ENCODE measurements at places on chromosomes 2 and 18.

- DNase-seq = no peak
Measured at GRCh38 chr2:135086222-135086621, 34.1 kb downstream of the RAB3GAP1 start.

GRCh38 chr2:68388358-68388757 lies 23.3 kb downstream of the PLEK start:
- no peak for DNase-seq

GRCh38 chr2:186130748-186131641 lies 355.1 kb upstream of the ZC3H15 start:
- DNase-seq = no peak

- peak; percentile 42 for DNase-seq
Measured at GRCh38 chr2:27085673-27086089, 891 bp upstream of the KHK start.

- no peak for DNase-seq
Measured at GRCh38 chr18:44792456-44793061, 111.9 kb downstream of the SETBP1 start.

GRCh38 chr2:18824325-18824790 lies 235.0 kb upstream of the NT5C1B start:
- DNase-seq = no peak

- no peak for DNase-seq
Measured at GRCh38 chr2:113230531-113230930, 48.2 kb downstream of the PAX8 start.

DNA sequence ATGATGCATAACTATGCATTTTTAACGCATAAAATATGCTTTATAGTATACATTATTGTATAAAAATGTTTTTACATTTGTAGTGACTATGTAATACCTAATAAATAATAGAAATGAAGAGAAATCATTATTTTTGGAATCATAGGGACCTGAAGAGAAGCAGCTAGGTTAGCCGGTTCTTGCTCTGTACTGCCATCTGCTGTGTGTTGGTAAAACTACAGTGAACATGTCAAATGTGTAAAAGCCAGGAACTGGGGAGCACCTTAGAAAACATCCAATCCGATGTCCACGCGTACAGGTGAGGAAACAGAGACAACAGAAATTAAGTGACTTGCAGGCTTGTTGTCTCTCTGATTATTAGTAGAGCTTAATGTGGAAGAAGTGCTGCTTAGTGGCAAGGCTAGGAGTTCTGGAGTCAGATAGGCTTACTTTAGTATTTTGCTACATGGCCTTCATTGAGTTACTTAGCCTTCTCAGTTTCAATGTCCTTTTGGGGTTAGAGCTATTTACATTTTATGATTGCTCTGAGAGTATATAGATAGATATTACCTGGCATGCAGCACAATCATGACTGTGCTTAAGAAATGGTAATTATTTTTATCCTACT lies 386.5 kb downstream of the DLGAP1 start:
- DNase-seq = peak; percentile 4

- DNase-seq = no peak
Measured at GRCh38 chr18:50558948-50559751, 737 bp upstream of the MAPK4 start.

GRCh38 chr2:161418715-161419637 lies 2.9 kb downstream of the TBR1 start:
- no peak for DNase-seq

DNA sequence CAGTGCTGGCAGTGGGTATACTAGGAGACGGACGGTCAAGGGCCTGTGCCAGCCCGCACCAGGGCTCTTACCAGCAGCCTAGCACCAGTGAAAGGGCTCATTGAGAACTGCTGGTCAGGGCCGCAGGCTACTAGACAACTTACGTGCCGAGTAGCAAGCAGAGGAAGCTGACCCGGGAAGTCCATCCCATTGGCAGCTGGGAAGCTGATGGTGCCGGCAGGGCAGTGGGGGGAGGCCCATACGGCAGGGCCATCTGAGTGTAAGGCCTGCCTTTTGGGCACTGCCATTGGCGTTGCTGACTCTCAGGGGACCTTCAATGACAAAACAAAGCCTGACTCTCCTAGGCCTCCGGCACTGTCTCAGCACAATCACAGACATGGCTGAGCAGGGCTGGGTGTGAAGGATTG lies 20.6 kb downstream of the EFR3B start:
- no peak for DNase-seq

DNA sequence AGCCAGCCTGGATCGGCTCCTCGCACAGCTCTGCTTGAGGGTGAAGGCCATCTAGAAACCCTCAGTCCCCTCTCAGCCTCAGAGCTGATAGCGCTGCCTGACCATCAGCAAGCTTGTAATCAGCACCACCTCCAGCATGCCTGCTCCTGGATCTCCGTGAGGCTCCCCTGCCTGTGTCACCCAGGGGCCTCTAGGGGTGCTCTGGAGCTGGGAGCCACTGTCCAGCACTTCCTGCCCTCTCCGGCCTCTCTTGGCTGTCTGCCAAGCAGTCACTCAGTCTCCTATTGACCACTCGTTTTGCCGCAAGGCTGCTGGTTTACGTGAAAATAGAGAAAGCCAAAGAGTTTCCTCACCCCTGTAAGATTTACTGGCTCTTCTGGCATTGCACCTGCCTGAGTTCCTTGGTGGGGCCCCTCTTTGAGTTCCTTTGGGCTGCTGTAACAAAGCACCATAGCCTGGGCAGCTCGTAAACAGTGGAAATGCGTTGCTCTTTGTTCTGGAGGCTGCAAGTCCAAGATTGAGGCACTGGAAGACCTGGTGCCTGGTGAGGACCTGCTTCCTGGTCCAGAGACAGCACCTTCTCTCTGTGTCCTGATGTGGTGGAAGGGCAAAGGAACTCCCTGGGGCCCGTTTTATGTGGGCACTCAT lies 17.9 kb downstream of the CAPN10 start:
- DNase-seq = no peak

- no peak for DNase-seq
Measured at GRCh38 chr2:239220981-239221396, 179.8 kb downstream of the HDAC4 start.

- no peak for DNase-seq
Measured at GRCh38 chr2:172086241-172087206, 1.2 kb downstream of the DLX1 start.

DNA sequence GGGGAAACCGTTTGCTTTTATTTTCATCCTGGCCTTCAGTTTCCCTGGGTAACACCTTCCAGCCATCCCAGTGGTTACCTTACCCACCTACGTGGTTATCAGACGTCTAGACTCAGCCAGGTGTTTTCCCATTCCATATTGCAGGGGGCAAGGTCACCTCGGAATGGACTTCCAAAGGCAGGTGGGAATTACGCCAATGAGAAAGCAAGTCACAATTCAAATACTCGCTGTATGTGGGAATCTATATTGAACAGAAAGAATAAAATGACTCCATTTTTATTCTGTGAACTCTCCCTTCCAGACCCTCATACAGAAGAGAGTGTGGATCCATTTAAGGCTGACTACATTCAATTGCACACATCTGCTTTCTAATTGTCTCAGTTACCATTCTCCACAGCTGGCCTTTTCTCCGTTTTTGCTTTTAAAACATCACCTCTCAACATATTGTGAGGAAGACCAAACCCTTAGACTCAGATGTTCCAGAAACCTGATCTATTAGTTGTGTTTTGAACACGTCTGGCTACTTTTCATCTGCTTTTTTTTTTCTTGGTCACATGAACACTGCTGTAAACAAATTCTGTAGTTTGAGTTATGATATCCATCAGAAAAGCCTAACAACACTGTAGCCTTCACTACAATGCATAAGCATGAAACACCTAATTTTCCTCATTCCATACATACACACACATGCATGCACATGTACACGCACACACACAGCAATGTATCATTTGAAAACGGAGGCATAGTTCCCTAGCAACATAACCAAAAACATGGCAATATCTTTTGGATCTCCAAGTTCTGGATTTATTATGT lies 59.8 kb downstream of the BCL2 start:
- no peak for DNase-seq

DNA sequence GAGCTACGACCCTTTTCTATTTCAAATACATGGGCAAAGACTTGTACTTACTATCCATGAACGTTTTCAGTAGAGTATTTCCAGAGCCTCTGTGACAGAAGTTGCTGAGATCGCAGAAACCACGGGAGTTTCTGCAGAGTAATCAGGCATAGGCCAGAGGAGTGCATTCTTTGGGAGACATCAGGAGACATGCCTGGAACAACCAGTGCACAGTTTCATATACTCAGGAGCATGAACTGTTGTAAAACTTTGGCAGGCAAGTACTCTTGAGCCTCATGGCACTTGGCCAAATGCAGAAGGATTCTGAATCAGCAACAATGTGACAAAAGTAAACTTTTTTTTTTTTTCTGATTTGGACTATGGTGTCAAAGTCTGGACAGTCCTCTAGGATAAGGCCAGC lies 307.1 kb downstream of the GRB14 start:
- no peak for DNase-seq

DNA sequence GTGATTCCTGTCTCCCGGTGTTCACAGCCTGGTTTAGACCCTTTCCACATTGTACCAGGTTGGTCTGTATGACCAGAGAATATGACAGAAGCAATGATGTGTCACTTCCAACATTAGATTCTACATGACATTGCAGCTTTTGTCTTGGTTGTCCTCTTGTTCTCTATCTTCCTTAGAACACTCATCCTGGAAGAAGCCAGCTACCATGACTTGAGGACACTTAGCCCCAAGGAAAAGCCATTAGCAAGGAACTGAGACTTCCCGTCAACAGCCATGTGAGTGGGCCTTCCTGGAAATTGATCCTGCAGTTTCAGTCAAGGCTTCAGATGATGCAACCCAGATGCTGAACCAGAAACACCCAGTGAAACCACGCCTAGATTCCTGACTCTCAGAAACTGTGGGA lies 143.3 kb downstream of the MREG start:
- peak; percentile 77 for DNase-seq

- DNase-seq = no peak
Measured at GRCh38 chr2:80008596-80008995, 296.0 kb downstream of the LRRTM1 start.

- no peak for DNase-seq
Measured at GRCh38 chr2:30487603-30488002, 40.6 kb downstream of the LCLAT1 start.

DNA sequence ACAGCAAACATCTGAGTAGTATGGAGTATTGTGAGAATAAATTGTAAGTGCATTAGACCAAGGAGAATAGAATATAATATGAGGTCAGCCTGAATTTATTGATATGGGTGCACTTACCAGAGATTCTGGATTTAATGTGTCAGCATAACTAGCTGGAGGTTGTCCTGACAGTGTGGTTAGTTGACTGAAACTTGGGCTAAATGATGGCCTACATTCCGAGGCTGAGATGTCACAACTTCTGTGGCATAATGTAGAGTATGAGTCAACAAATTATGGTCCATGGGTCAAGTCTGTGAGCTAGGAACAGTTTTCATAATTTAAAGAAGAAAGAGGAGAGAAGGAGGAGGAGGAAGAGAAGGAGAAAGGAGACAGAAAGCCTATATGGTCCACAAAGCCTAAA lies 127.6 kb downstream of the QPCT start:
- DNase-seq = no peak

- DNase-seq = no peak
Measured at GRCh38 chr18:36623681-36624190, 205.1 kb downstream of the TPGS2 start.

GRCh38 chr2:156465573-156465972 lies 29.4 kb downstream of the GPD2 start:
- no peak for DNase-seq

- peak; percentile 4 for DNase-seq
Measured at GRCh38 chr2:43605079-43605655, 9.3 kb upstream of the THADA start.

DNA sequence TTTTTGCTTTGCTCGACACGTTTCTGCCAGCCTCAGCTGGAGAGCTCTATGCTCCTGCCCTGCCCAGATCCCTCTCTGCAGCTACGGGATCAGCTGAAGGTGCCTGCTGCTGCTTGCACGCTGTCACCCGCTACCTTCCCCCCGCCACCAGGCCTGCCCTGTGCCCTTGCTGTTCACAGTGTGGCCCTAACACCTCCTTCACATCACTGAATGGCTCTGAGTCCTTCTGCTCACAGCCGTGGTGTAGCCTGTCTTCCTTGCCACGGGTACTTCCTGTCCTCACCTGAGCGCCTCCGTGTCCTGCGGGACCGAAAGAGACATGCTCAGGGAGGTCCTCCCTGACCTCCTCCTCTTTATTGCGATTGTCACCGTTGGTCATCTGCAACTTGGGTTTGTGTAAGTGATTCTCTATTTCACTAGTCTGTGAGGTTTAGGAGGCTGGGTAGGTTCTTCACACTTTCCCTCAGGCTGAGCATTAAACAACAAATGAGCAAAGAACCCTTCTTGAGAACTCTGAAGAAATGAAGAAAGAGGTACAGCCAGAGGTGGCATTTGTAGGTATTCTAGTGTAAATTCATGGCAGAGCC lies 127.5 kb downstream of the NCK2 start:
- no peak for DNase-seq

DNA sequence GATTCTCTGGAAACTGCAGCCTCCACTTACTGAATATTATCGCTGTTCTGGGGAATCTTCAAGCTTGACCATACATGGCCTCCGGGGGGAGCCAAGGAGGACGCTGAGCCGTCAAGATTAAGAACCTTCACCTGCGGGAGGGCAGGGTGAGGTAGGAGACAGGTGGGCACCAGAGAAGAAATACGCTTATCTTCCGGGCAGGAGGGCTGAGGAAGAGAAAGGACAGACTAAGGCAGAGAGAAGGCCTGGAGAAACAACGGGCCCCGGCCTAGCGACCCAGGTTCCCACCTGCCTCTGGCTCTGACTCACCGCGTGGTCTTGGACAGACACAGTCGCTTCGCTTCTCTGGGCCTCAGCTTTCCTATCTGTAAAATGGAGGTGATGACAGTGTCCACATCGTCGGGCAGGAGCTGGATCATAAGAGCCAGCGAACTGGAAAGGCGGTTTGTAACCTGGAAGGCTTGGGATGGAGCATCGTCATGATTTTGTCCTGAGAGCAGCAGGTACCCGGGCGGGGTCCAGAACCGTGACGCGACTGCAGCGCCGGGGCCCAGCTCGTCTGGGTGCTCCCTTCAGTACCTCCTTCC lies 659 bp downstream of the ZNF142 start:
- DNase-seq = no peak

DNA sequence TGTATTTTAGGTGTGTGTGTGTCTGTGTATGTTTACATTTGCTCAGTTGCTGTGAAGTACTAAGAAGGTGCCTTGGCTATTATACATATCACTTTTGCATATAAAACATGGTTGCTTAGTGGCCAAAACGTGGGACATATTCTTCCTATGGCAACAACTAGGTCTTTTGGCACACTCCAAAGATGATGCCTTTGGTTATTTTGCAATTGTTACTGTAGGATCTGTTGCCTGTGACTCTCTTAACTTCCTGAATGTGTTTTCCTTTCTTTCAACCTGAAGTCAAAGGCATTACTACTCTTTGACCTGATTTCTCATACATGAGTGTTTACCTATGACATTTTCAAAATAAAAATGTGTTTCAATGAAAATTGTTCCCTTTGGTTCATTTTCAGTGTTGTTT lies 160.5 kb downstream of the UBE2E3 start:
- DNase-seq = no peak

DNA sequence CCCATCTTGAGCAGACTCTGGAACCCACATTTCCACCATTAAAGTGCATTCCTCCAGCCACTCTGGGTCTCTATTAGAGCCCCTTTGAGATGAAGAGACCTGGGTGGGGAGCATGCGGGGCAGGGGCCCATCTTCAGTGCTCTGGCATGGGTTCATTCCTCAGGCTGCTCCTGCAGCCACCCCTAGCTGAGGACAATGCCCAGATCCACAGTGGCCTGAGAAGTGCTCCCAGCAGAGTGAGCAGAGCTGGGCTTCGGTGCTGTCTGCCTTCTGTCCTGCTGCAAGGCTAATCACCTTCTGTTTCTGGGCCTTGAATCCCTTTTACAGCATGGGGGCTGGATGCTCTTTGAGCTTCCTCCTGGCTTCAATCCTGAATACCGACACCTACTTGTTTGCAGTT lies 169.8 kb downstream of the TRIM43 start:
- DNase-seq = no peak
